ENCODE measurements at places on chromosomes 3 and 15. TPM values are rescaled to one million over a fixed set of nuclear protein-coding genes. Genes with fewer than 3 reads are reported as not detected.

- no peak for DNase-seq
- no peaks in the 10 kb centered on the region for H3K36me3 ChIP-seq
- no peak overlapping the region for H3K4me3 ChIP-seq
- H3K27ac ChIP-seq, result no peak overlapping the region
- no peaks in the 10 kb centered on the region for H3K27me3 ChIP-seq
- no peaks in the 10 kb centered on the region for H3K4me1 ChIP-seq
Observed at GRCh38 chr15:36498401-36498800, 81.0 kb upstream of the CDIN1 start.

TMEM45A gene
- 4.0 TPM for total RNA-seq

- peaks cover 5% of the 10 kb centered on the region for H3K4me1 ChIP-seq
- H3K36me3 ChIP-seq, result no peaks in the 10 kb centered on the region
- no peaks in the 10 kb centered on the region for H3K27me3 ChIP-seq
- no peak overlapping the region for H3K27ac ChIP-seq
Observed at GRCh38 chr3:127772827-127773751, 49.2 kb downstream of the MGLL start.

GRCh38 chr3:150439657-150440056, 31.6 kb downstream of the TSC22D2 start:
- H3K4me3 ChIP-seq, result no peak overlapping the region
- no peaks in the 10 kb centered on the region for H3K36me3 ChIP-seq
- DNase-seq, result no peak
- no peaks in the 10 kb centered on the region for H3K27me3 ChIP-seq
- H3K27ac ChIP-seq, result no peak overlapping the region
- H3K4me1 ChIP-seq, result no peaks in the 10 kb centered on the region

DNA sequence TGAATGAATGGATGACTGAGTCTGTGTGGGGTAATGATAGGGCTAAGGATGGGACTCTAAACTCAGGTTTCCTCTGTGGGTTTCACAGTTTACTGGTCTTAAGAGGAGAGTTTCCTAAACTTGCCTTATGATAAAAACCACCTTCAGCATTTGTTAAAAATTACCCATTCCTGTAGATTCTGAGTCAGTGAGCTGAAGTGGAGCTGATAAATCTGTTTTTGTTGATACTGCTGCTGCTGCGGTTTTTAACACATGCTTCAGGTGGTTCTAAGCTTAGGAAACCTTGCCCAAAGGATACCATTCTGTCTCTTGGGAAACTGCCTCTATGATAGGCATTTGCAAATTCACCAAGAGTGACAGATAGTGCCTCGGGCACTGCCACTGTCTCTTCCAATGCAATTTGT, 52.6 kb downstream of the MECOM start:
- H3K4me1 ChIP-seq, result no peaks in the 10 kb centered on the region
- DNase-seq, result no peak
- no peaks in the 10 kb centered on the region for H3K36me3 ChIP-seq
- no peak overlapping the region for H3K4me3 ChIP-seq
- no peaks in the 10 kb centered on the region for H3K27me3 ChIP-seq
- H3K27ac ChIP-seq, result no peak overlapping the region

GRCh38 chr15:34284937-34285336, 52.6 kb downstream of the SLC12A6 start:
- no peaks in the 10 kb centered on the region for H3K27me3 ChIP-seq
- no peak overlapping the region for H3K27ac ChIP-seq
- H3K4me3 ChIP-seq, result no peak overlapping the region
- H3K4me1 ChIP-seq, result no peaks in the 10 kb centered on the region
- DNase-seq, result no peak

GRCh38 chr15:76065245-76065644, 5.5 kb downstream of the TMEM266 start:
- no peaks in the 10 kb centered on the region for H3K4me1 ChIP-seq
- no peak overlapping the region for H3K4me3 ChIP-seq
- no peak for DNase-seq

DNA sequence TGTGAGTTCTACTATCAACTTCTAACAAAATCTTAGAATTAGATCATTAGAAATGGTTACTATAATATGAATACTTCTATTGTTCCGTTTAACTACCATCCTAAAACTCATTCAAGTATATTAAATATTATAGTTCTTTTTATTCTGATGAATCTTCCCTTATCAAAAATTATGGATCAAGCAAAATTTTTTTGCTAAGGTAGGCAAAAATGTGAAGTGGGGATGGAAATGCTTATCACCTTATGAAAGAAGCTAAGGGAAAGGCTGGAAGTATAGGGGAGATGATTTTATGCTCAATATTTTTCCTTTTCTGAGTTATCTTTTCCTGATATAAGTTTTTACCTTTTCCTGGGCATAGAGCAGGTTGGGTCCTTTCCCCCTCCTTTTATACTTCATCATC, 40.7 kb upstream of the CCDC39 start:
- DNase-seq, result no peak
- no peak overlapping the region for H3K27ac ChIP-seq
- no peaks in the 10 kb centered on the region for H3K4me1 ChIP-seq
- H3K27me3 ChIP-seq, result no peaks in the 10 kb centered on the region
- no peak overlapping the region for H3K4me3 ChIP-seq

DNA sequence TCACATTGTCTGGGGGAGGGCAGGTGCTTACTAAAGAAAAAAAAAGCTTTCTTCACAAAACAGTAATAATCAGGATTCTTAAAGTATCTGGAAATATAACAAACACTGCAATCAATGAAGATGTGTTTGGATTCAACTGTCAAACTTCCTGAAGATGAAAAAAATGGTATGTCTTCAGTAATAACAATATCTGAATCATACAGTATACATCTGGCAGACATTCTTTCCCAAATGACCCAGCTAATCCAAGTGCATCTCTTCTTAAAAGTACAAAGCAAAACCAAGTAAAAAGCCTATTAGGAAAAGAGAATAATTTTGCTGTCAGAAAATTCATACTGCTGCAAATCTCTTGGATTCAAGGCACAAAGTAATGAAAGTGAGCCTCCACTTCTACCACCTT, 145.0 kb upstream of the MCTP2 start:
- H3K4me1 ChIP-seq, result no peaks in the 10 kb centered on the region
- no peak overlapping the region for H3K4me3 ChIP-seq
- DNase-seq, result no peak
- no peak overlapping the region for H3K27ac ChIP-seq

GRCh38 chr3:102060814-102061213, 211.5 kb downstream of the NFKBIZ start:
- H3K4me1 ChIP-seq, result no peaks in the 10 kb centered on the region
- no peaks in the 10 kb centered on the region for H3K27me3 ChIP-seq
- H3K4me3 ChIP-seq, result no peak overlapping the region
- H3K36me3 ChIP-seq, result no peaks in the 10 kb centered on the region
- no peak for DNase-seq

DNA sequence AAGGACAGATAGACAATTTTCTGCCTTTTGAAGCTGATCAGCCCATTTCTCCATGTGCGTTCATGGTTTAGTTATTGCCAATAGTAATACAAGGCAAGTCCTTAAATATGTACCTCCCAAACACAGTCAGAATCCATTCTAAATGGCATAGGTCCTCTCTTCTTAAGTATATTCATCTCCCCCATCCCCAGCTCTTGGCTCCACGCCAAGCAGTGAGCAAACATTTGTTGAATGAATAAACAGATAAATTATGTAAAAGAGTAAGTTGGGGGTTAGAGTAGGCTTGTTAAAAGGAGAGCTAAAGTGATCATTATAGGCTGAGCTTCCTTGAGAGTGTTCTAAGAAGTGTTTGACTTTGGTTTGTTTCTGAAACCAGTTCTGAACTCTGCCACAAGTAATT, 241.3 kb downstream of the ITPR1 start:
- no peaks in the 10 kb centered on the region for H3K36me3 ChIP-seq
- no peaks in the 10 kb centered on the region for H3K27me3 ChIP-seq
- no peak overlapping the region for H3K27ac ChIP-seq
- DNase-seq, result no peak
- no peaks in the 10 kb centered on the region for H3K4me1 ChIP-seq

KNG1 gene
- total RNA-seq, result 1.2 TPM

GRCh38 chr3:159239059-159239458, 437.2 kb downstream of the MFSD1 start:
- H3K27ac ChIP-seq, result no peak overlapping the region
- no peaks in the 10 kb centered on the region for H3K36me3 ChIP-seq
- H3K4me3 ChIP-seq, result no peak overlapping the region

NEK10 gene
- 0.67 TPM for total RNA-seq

DNA sequence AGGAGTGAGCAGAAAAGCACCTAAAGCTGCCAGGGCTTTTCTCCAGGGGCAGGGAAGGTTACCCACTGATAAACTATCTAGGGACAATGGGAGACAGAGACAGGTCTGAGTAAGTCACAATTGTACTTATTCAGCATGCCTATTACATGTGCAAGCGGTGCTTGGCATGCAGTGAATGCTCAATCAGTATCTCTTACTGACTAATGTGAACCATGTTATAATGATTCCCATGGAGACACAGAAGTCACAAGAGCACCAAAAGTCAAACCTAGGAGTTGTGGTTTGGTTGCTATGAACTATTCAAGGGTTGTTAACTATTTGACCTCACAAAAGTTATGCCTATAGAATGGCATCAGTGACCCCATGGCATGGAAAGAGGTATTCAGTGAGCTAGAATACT, 50.0 kb upstream of the RASGRP1 start:
- no peak overlapping the region for H3K27ac ChIP-seq
- no peaks in the 10 kb centered on the region for H3K4me1 ChIP-seq
- no peaks in the 10 kb centered on the region for H3K36me3 ChIP-seq
- H3K27me3 ChIP-seq, result no peaks in the 10 kb centered on the region

SAMMSON gene
- total RNA-seq, result not detected

- no peaks in the 10 kb centered on the region for H3K36me3 ChIP-seq
- H3K4me1 ChIP-seq, result no peaks in the 10 kb centered on the region
- H3K27ac ChIP-seq, result no peak overlapping the region
Observed at GRCh38 chr3:104190681-104191080, 1176.0 kb upstream of the ALCAM start.

MKRN2OS gene
- 6.5 TPM for total RNA-seq

- no peaks in the 10 kb centered on the region for H3K27me3 ChIP-seq
- no peak overlapping the region for H3K27ac ChIP-seq
- no peak for DNase-seq
- no peaks in the 10 kb centered on the region for H3K4me1 ChIP-seq
Observed at GRCh38 chr15:27091270-27091940, 120.4 kb downstream of the GABRG3 start.

DNA sequence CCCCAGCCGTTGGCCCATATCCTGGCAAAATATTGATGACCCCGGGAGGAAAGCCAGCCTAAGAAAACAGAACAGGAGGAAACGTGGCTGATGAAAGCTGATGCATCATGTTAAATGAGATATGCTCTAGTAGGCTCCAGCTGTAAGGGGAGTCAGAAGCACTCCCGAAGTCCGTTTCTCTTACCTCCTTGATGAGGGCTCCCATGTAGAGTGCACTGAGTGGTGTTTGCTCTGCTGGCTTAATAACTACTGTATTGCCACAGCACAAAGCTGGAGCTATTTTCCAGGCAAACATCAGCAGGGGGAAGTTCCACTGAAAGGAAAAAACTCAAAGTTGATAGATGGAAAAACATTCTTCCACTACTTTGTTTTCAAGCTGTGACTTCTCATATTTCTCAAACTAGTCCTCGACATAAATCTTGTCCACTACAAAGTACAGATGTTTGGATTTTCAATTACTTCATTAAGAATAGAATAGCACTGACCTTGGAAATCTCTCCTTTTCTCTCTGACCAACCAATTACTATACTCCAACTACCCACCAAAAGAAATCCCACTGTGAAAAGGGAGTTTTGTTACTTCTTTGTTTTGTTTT, 72.7 kb downstream of the ALDH1A2 start:
- no peak overlapping the region for H3K4me3 ChIP-seq
- no peak for DNase-seq
- H3K4me1 ChIP-seq, result no peaks in the 10 kb centered on the region
- H3K27me3 ChIP-seq, result no peaks in the 10 kb centered on the region
- no peak overlapping the region for H3K27ac ChIP-seq

GRCh38 chr3:13391308-13391707, 28.8 kb downstream of the NUP210 start:
- H3K4me1 ChIP-seq, result no peaks in the 10 kb centered on the region
- H3K27ac ChIP-seq, result no peak overlapping the region
- no peak overlapping the region for H3K4me3 ChIP-seq
- no peaks in the 10 kb centered on the region for H3K27me3 ChIP-seq
- H3K36me3 ChIP-seq, result no peaks in the 10 kb centered on the region

TUSC7 gene
- not detected for total RNA-seq

GRCh38 chr3:61560517-61561373, 626 bp upstream of the PTPRG start:
- no peaks in the 10 kb centered on the region for H3K27me3 ChIP-seq
- no peaks in the 10 kb centered on the region for H3K4me1 ChIP-seq
- H3K4me3 ChIP-seq, result peak overlapping the region; percentile 51
- no peaks in the 10 kb centered on the region for H3K36me3 ChIP-seq
- peak; percentile 83 for DNase-seq
- peak overlapping the region; percentile 86 for H3K27ac ChIP-seq

- no peaks in the 10 kb centered on the region for H3K4me1 ChIP-seq
Observed at GRCh38 chr3:123370819-123371218, 78.1 kb downstream of the ADCY5 start.

- no peak for DNase-seq
- no peak overlapping the region for H3K27ac ChIP-seq
- no peaks in the 10 kb centered on the region for H3K36me3 ChIP-seq
- H3K4me1 ChIP-seq, result no peaks in the 10 kb centered on the region
- H3K27me3 ChIP-seq, result no peaks in the 10 kb centered on the region
Observed at GRCh38 chr3:3201611-3202010, 22.1 kb upstream of the CRBN start.

ARGFX gene
- total RNA-seq, result not detected

GRCh38 chr3:143163562-143164100, 44.1 kb downstream of the CHST2 start:
- no peak overlapping the region for H3K4me3 ChIP-seq
- no peaks in the 10 kb centered on the region for H3K4me1 ChIP-seq
- DNase-seq, result no peak
- H3K27me3 ChIP-seq, result no peaks in the 10 kb centered on the region
- no peaks in the 10 kb centered on the region for H3K36me3 ChIP-seq

DNA sequence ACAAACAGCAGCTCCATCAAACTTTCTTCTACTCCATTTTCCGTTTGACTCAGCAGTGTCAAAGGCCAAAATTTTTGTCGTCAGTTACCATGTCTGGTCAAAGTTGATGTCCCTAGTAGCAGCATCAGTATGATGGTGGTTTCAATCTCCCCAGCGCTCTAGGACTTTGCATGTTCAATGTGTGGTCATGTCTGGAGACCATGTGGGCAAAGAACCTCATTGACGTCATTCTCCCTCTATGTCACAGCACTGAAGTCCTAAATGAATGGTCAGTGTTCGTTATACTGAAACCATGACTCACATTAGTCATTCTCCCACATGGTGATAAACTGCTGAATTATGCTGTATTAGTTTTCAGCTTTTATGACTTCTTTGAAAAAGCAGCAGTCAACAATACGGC, 23.2 kb downstream of the SHC4 start:
- H3K4me3 ChIP-seq, result no peak overlapping the region
- H3K4me1 ChIP-seq, result no peaks in the 10 kb centered on the region
- H3K36me3 ChIP-seq, result no peaks in the 10 kb centered on the region
- no peaks in the 10 kb centered on the region for H3K27me3 ChIP-seq
- DNase-seq, result no peak
